Esophagus mucosa (tissue), 1 donor: ENCODE measurements at places on chromosomes 3 and 15.

- no peak for ATAC-seq
These were observed 210.4 kb downstream of the MCTP2 start for GRCh38 chr15:94441760-94442159.

GRCh38 chr3:38548154-38548931, 52.2 kb downstream of the EXOG start:
- no peak for ATAC-seq

DNA sequence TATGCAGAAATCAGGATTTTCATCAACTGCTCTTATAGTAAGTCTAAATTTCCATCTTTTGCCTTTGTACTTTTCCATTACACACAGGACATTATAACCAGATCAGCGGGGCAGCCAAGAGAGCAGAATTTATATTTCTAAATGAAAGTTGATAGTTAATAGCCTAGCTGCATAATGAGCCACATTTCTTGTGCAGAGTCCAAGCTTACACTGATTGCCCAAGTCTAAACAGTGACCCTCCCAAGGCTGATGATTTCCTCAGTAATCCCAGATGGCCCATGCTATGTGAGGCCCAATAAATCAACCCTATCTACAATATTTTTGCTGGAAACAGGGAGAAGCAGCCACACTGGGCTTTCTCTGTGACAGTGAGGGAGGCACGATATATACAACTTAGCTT, 475.8 kb upstream of the KCNMB2 start:
- ATAC-seq: no peak

- no peak for ATAC-seq
These were observed 53.2 kb downstream of the MBNL1 start for GRCh38 chr3:152321955-152322377.

GRCh38 chr3:14329116-14329830, 73.1 kb upstream of the SLC6A6 start:
- peak; percentile 80 for ATAC-seq

- ATAC-seq: no peak
These were observed 23.4 kb upstream of the TMEM115 start for GRCh38 chr3:50382722-50383121.

DNA sequence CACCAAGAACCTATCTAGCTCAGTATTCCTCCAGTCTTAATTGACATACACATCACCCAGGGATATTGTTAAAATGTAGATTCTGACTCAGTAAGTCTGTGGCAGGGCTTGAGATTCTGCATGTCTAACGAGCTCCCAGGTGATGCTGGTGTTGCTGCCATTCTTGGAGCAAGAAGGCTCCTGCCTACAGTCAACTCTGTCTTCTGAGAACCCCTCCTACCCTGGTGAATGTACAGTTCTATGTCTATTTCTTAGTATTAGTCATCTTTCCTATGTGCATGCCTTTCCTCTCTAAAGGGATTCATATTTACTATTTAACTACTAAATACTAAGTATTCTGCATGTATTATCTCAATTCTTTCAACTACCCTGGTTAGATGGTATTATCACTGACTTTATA, 268.7 kb downstream of the EDEM1 start:
- ATAC-seq: no peak

DNA sequence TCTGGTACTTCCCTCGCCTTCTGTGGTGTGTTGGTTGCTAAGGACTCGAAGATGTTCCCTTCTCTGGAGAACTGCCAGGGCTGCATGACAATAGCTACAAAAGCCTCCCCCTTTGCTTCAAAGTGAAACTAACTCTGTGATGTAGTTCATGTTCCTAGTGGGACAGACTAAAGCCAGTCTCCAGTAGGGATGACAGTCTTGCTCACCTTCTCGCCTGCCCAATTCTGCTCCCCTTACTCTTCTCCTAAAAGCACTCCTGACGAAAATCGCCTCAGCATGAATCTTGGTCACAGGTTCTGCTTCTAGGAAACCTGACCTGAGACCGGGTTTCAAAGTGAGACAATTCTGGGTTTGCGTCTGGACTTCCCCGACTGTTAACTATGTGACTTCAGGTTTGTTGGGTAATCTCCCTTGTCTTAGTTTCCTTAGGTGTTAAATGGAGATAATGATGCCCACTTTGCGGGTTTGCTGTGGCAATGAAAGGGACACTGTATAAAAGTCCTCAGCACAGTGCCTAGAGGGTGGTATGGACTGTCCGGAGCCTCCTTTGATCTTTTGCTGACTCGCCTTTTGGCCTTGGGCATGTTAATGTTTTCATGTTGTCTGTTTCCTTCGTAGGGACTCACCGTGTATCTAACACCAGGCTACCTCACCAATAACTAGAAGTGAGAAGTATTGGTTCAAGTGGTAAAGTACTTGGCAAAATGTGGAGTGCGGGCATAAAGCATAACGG, 24.9 kb upstream of the THRB start:
- no peak for ATAC-seq

DNA sequence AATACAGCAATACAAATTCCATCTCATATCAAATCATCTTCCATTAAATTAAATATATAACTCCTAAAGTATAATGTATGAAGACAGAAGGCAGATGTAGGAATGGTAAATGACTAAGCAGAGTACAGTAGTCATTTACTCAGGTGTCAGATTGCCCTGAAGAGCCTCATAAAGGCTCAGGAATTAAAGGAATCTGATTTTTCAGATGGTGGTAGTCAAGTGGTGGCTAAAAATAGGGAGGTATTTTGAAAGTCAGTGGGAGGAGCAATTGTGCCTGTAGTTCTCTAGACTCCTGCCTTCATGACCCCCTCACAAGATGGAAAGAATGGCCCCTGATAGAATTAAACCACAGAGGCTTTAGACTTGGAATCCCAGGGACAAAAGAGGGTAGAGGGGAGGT, 142.7 kb upstream of the SYNPR start:
- ATAC-seq: no peak

- no peak for ATAC-seq
These were observed 233.3 kb downstream of the SHOX2 start for GRCh38 chr3:157872902-157873301.

- ATAC-seq: no peak
These were observed 36.5 kb downstream of the KLF15 start for GRCh38 chr3:126320517-126321293.

DNA sequence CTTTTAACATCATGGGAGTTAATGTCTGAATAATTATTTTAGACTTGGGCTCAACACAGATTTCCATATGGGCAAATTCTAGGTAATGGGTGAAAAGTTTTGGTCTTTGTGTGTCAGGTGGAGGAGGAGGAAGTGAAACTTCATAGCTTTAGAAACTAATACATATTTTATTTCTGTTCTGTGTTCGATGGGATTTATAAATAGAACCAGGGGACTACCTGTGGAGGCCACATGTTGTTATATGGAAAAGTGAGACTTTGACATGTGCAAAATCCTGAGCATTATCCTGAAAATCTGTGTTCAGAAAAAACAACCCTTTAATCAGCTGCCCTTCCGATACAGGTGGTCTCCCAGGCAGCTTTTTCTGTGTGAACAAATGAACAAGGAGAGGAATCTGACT, 209.5 kb downstream of the SOX2 start:
- no peak for ATAC-seq

- no peak for ATAC-seq
These were observed 281.6 kb downstream of the MBNL1 start for GRCh38 chr3:152550284-152550683.

DNA sequence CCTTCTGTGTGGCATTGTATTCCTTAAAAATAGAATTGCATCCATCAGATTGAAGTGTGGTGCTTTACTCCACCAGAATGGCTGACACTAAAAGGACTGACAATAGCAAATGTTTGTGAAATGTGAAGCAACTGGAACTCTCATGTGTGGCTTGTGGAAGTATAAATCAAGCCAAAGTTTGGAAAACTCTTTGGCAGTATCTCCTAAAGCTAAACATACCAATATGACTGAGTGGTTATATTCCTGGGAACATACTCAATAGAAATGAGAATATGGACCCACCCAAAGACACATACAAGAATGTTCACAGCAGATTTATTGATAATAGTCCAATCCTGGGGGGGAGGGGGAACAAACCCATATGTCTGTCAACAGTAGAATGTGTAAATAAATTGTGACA, 87.1 kb downstream of the RARB start:
- ATAC-seq: no peak

DNA sequence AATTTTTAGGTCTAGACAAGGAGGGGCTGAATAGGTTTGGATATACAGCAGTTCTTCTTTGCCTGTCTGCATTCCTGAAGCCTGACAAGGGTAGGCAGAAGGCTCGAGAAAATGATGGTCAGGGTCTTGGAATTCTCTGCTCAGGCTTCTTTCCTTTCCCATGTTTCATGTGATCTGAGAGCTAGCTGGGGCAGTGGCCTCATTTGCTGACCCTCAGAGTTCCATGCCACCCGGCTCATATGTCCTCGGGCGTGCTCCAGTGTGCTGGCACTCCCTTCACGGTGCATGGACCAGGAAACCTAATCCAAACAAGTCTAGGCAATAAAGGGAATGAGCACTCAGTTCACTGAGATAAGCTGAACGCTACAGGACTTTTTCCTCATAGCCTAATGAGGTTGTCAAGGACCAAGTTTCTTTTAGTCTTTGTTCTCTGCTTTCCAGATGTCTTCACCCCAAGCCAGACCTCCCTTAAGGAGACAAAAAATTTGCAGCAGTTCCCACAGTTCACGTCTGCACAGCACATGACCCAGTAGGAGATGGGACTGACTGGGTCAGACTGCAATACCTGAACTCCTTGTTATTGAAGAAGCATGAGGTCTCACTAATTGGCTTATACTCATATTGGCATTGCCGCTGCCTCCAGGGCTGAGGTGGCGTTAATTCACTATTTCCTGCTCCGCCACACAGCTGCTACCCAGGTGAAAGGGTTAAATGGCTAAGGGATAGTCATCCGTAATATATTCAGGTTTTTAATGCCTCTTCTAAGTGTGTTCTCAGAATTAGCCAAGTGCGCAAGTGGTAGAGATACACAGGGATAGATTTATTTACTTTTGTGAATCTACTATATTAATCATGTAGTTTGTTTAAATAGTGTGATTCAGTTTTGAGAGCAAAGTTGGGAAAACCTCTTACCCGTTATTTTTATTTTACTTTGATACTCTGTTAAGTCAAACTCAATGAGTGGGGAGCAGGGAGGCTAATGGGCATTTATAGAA, 15.3 kb upstream of the RTP4 start:
- ATAC-seq: peak; percentile 52

DNA sequence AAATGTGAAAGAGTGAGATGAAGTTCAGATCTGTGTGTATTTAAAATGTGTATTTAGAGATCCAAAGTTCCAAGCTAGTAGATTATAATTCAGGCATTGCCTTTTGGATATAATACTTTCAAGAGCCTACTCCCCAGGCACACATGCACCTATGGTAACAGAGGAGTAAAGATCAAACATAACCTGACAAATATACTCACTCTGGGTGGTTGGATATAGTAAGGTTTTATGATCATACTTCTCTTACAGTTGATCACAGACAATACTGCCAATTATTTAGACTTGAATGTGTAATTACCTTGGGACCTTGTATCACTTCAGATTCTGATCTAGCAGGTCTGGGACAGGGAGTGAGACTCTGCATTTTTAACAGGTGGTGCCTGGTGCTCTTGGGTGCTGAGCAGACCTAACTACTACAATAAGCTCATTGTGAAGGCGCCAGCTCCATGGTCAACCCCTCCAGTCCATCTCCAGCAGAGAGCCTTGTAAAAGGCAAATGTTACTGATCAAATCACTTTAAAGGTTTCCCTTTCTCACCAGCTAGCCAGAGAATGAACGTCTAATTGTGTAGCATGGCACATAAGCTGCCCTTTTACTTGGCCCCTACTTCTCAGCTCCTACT, 55.5 kb downstream of the NBEAL2 start:
- no peak for ATAC-seq

GRCh38 chr3:57852896-57853295, 96.8 kb downstream of the SLMAP start:
- no peak for ATAC-seq

GRCh38 chr3:50617911-50618481, 1.0 kb downstream of the MAPKAPK3 start:
- no peak for ATAC-seq

DNA sequence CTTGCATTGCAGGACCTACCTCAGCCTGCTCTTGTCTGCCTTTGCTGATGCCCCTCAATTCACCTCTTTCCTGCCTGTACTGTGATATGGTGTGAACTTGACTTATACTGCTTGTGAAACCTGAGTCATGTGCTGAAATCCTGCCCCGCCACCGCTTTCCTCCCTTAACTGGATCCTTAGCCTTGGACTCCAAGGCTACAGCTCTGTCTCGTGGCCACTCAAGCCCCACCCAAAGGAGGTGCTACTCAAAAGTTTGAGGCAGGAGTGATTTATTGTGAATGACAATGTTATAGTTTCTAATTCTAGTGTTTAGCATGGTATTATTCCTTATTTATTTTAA, 56.1 kb downstream of the MYZAP start:
- peak; percentile 58 for ATAC-seq

DNA sequence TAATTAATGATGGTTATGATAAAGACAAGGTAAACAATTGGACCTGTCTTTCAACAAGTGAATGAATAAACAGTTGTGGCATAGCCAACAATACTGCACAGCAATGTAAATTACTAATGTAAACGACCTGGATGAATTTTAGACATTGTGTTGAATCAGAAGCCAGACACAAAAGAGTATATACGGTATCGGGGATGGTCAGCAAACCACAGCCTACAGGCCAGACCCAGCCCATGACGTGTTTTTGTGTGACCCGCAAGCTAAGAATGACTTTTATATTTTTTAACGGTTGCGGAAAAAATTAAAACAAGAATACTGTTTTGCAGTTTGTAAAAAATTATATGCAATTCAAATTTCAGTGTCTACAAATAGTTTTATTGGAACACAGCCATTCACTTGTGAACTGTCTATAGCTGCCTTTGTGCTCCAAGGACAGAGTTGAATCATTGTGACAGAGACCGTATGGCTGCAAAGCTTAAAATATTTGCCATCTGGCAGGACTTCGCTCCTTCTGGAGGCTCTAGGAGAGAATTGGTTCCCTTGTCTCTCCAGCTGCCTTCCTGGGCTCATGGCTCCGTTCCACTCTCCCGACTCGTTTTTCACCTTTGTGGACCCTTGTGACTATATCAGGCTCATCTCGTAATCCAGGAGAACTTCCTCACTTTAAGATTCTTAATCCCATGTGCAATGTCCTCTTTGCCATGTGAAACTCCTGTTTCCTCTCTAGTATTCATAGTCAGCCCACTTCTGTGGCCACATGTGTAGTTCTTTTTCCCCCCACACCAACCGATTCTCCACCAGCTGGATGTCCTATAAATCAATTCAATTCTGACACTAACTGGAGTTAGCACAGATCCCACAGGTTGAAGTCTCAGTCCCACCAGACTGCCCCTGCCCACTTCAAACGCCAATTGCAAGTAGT, 72.7 kb downstream of the CMTM8 start:
- ATAC-seq: no peak

DNA sequence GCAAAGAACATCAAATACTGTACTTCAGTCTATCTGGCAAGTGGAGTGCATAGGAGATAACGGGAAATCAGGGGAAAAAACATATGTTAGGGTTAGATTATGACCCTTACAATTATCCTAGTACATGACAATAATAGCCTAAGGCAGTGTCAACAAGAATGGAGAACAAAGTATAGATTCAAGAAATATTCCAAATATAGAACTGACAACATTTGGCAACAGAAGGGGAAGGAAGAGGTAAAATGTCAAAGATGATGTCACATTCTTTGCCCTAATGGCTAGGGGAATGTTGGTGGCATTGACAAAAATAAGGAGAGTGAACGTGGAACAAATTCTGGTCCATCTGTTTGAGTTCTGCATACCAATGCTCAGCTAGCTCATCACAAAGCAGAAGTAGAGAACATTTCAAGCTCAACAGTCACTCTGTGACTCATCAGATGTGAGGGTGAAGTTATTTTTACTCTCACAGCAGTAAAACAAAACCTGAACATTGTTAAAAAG, 15.5 kb upstream of the ATP8B4 start:
- no peak for ATAC-seq
